ENCODE measurements at places on chromosomes 4 and X.

DNA sequence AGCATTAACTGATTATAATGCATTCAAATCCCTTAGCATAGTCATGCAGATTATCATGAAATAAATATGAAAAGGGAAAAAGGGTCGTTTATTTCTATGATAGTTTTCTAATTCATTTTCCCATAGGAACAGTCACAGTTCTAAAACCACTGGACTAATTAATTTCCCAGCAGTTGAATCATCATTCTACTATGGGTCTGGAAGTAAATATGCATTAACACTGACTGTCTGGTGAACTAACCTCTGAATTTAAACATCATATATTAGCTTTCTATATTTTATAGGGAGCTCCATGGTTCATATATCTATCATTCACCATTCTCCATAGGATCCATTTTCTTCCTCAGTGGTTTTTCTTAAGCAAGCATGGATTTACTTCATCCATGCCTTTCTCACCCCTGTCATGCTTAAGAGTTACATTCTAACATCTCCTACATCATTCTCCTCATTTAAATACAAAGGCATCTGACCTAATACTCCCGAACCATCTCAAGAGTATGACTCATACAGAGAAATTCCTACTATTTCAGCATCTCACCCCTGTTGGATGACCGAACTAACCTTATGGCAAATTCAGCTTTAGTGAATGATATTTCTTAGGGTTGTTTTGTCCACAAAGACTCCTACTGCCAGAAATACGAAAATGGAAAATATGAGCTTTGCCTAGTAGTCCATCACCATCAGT, 198.7 kb upstream of the ADAMTS3 start:
- DNase-seq: no peak

GRCh38 chr4:121076416-121076815, 4.1 kb upstream of the NDNF start:
- DNase-seq: no peak

GRCh38 chr4:80136270-80136669, 61.0 kb upstream of the PRDM8 start:
- no peak for DNase-seq

GRCh38 chr4:185196437-185196836, 7.4 kb downstream of the CFAP97 start:
- DNase-seq: no peak

DNA sequence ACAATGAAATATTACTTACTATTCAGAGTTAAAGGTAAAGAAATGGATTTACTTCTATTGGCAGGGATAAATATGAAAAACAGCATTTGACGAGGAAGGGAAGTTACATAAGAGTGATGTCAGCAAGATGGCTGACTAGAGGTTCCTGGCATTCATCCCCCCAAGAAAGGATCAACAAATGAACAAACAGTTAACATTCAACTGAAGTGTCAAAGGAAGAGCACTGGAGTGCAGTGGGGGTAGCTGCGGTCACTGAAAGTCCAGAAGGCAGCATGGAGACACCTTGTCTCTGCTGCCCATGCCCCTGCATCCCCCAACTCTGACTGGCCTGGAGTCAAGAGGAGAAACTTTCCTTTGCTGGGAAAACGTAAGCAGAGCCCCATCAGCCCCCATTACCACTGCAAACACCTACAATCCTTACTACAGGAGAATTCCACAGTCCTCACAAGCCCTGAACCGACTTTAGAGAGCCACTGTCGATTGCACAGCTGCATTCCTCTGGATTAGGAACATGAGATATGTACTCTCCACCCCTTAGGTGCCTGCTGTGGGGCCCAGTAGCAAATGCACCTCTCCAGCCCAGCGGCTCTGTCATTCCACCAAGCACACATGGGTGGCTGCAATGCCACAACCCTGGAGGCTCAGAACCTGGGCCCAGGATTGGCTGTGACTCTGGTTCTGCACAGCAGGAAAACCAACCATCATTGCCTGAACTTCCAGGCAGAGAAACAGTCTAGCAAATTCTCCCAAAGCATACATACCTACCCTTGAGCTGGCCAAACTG, 79.5 kb downstream of the CBR4 start:
- DNase-seq: no peak

DNA sequence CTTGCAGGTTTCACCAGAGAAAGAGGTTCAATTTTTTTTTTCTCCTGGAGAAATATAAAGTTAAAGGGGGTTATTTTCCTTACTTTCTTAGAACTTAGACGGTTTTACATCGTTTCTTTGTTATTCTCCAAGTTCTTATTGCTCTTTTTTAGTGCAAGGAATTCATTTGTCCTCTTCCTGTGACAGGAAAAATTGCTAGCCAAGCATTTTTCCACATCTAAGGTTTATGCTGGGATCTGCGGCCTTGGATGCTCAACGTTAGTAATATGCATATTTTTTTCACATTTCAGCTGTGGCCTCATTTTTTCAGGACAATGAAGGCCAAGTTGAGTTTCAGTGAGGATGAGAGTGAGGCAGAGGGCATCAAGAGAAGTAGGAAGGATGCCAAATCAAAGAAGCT, 948.9 kb downstream of the PCDH19 start:
- no peak for DNase-seq

- DNase-seq: peak; percentile 27
These were observed 1.0 kb downstream of the PDE5A start for GRCh38 chr4:119627267-119628255.

DNA sequence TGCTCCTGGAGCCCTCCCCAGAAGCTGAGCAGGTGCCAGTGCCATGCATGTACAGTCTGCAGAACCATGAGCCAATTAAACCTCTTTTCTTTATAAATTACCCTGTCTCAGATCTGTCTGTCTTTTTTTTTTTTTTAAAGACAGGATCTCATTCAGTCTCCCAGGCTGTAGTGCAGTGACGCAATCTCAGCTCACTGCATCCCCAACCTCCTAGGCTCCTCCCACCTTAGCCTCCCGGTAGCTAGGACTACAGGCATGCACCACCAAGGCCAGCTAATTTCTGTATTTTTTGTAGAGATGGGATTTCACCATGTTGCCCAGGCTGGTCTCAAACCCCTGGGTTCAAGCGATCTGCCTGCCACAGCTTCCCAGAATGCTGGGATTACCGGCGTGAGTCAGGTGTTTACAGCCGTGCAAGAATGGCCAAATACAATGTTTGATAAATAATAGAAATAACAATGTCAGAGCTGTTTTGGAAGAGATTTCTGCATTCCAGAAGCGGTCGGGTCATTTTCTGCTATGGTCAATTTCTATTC, 68.8 kb downstream of the SLC2A9 start:
- DNase-seq: no peak
